ENCODE measurements at places on chromosomes 16 and 17. TPM values are rescaled to one million over a fixed set of nuclear protein-coding genes. Genes with fewer than 3 reads are reported as not detected.

Gene PIK3R5
- 47.6 TPM for polyA plus RNA-seq

Gene KRTAP4-9
- not detected for polyA plus RNA-seq

Gene CCDC40
- polyA plus RNA-seq = not detected

Gene CD300LB
- polyA plus RNA-seq = not detected

Gene HS3ST3B1
- polyA plus RNA-seq = 7.9 TPM

Gene KRT17
- polyA plus RNA-seq = not detected

Gene NEUROD2
- polyA plus RNA-seq = not detected

Gene PPM1E
- not detected for polyA plus RNA-seq

Gene HSD11B2
- polyA plus RNA-seq = not detected

Gene DRC7
- not detected for polyA plus RNA-seq

Measured in naive thymus-derived CD4-positive, alpha-beta T cell (primary cell).